ENCODE measurements at places on chromosomes 5 and 9. TPM values are rescaled to one million over a fixed set of nuclear protein-coding genes. Genes with fewer than 3 reads are reported as not detected.

LIFR gene
- 0.16 TPM for total RNA-seq

PCDHGA7 gene
- total RNA-seq = 0.06 TPM

- no peak for ATAC-seq
These were observed 5.2 kb upstream of the FBP1 start for GRCh38 chr9:94644543-94644942.

GRCh38 chr9:114400219-114400618 lies 12.4 kb upstream of the AKNA start:
- no peak for ATAC-seq

PLEKHG4B gene
- total RNA-seq = not detected

DNA sequence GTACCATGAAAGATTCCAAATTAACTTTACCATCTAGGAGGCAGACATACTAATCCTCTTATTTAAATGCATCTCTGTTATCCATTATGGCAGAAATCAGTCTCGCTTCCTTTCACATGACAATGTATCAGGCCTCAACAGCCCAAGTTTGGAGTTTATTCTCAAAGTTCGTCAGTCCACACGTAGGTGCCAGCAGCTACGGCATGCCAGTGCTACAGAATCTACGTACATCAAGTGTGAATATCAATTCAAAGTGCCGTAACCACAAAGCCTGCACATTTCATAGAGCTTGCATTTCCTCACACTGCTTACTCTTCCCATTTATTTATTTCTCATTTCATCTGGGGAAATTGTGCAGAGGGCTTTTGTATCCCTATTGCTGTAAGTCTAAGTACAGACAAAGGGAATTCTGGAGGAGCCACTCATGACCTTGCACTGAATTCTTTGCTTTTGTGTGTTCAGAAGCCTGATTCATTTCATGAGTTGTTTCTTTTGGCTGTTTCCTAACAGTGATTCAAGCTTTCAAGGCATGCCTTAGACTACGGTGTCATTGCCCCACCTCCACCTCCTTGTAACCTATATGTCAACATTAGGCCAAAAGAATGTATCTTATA lies 10.0 kb downstream of the ENC1 start:
- peak; percentile 48 for ATAC-seq

DNA sequence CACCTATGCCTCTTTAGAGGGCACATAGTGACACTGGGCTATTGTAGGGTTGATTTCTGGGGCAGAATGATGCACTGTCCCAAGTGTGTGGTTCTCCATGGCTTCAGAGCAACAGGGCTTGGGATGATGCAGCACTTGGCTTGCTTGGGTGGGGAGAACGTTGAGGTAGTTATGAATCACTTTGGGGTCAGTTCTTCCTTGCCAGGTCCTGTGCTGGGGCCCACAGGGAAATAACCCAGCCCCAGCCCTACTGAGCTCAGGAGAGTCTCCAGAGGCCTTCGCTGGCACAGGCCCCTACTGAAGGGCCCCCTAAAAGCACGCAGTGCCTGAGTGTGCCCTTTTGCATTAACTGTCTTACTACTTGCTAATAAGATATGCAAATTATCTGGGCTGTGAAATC lies 24.2 kb downstream of the JADE2 start:
- ATAC-seq = peak; percentile 57

Measured in activated T-helper 17 cell treated with anti-CD3 and anti-CD28 coated beads, Interleukin-2, amount 50 U/mL, for 72 hours (primary cell).